ENCODE measurements at places on chromosomes 6 and 20.
A peak's percentile ranks its signal among the peaks of the same experiment; 100 is the strongest.

- no peak for DNase-seq
Observed at GRCh38 chr6:142376115-142376514, 74.3 kb downstream of the ADGRG6 start.

- DNase-seq = no peak
Observed at GRCh38 chr6:115908906-115909559, 151.7 kb downstream of the FRK start.

GRCh38 chr6:72813807-72814596, 192.1 kb downstream of the KCNQ5 start:
- peak; percentile 28 for DNase-seq

DNA sequence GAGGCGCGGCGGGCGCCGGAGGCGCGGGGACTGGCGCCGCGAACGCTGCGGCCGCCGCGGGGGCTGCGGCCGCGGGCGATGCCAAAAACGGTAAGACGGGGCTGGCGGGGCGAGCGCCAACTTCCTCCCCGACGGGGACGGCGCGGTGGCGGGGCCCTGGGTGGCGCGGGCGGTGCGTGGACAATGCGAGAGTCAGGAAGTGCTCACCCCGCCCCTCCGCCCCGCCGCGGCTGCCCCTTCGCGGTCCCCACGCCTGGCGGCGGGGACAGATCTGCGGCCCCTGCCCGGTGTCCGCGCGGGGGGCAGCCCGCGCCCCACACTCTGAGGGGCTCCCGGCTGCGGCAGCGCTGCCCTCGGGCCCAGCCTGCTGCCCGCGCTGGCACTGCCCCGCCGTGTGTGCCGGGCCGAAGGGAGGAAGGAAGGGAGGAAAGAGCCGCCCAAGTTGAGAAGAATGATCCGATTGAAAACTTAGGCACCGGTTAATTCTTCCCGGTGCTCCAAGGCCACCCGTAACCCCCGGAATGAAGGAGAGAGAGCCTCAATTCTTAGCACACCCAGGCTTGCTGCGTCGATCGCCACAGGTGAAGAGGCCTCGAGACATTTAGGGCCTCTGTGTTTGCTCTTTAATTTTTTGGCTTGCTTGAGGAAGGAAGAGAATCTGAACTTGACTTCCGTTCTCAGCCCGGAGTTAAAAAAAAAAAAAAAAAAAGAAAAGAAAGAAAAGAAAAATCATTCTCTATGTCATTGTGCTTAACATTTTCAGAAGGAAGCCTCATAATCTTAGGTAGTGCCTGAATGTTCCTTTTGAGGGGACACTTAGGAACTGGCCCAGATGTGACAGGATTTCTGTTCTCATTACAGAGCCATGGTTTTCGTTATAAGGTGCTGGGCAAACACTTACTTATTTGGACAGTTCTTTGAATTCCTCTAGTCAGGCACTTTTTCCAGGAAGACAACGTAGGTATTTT, 982 bp downstream of the HECA start:
- DNase-seq = peak; percentile 30

- DNase-seq = peak; percentile 20
Observed at GRCh38 chr6:53320964-53321363, 27.8 kb downstream of the ELOVL5 start.

GRCh38 chr20:50460608-50461267, 49.4 kb upstream of the PTPN1 start:
- peak; percentile 78 for DNase-seq

GRCh38 chr6:37913210-37913609, 93.7 kb downstream of the ZFAND3 start:
- DNase-seq = peak; percentile 60
